ENCODE measurements at places on chromosomes 2 and 18.

DNA sequence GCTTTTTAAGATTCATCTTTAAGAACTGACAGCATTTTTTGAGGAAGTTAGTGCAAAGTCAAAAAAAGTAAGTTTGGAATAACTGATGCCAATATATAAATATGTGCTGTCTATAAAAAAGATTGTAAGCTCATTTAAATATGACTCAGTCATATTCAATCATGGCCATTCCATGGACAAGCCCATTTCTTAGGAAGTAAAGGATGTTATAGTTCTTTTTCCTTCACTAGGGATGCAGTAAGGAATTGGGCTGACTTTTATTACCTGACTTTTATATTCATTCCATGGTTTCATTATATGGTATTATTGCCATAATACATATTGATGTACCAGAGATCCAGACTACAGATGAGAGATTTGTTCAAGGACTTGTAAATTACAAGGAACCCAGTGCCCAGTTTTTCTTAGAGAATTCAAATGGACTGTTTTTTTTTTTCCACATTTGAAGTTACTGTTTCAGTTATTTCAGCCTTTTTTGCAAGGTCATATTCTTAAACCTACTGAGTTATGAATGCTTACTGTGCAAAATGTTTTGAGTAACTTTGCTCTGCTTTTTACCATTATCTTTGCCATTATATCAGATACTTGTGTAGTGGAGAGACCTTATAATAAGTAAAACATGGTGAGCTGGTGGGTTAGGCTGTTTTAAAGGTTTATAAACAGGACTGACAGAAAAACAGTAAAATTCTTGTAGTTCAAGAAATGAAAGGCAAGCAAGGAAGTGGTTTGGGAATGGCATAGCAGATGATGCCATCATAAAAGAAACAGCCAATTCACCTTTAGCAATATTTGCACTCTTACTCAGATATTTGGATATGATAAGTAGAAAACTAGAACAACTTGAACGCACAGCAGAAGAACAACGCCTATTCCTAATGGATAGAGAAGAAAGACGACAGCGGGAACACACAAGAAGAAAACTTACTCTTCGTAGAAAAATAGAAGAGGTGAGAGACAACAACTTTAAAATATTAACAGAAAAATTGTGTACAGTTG lies 7.6 kb downstream of the FSIP2 start:
- DNase-seq, result no peak

GRCh38 chr2:191783416-191783815 lies 63.5 kb downstream of the CAVIN2 start:
- DNase-seq, result no peak

GRCh38 chr18:36693931-36694620 lies 134.7 kb downstream of the TPGS2 start:
- DNase-seq, result no peak

GRCh38 chr2:64750001-64750816 lies 96.5 kb upstream of the SERTAD2 start:
- DNase-seq, result no peak

- DNase-seq, result no peak
Measured at GRCh38 chr2:221001381-221001801, 570.7 kb downstream of the EPHA4 start.

DNA sequence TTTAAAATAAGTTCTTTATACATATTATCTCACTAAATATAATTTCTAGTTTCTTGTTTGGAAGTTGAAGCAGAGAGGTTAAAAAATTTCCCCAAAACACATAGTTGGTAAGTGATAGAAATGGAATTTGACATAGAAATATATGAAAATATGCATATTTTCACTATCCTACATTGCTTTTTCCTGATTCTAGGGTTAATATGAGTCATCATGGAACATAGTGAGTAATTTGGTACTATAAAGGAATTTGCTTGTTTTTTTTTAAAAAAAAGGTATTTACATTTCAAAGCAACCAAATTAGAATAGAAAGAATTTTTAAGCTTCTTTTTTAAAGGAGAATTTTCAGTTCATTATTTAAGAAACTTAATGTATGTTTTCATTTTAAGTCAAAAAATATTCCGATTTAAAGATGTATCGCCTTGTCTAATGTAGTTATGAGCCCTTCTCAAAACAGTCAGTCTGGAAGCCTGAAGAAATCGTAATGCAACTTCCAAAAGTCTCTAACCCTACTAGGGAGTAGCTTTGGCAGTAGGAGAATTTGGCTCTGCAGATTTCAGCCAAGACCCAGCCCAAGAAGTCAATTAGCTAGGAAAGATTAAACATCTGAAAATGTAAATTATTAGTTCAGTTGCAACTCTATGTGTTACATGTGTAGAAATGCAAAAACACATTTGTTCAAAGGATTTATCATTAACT lies 147.3 kb downstream of the RDH14 start:
- DNase-seq, result no peak

DNA sequence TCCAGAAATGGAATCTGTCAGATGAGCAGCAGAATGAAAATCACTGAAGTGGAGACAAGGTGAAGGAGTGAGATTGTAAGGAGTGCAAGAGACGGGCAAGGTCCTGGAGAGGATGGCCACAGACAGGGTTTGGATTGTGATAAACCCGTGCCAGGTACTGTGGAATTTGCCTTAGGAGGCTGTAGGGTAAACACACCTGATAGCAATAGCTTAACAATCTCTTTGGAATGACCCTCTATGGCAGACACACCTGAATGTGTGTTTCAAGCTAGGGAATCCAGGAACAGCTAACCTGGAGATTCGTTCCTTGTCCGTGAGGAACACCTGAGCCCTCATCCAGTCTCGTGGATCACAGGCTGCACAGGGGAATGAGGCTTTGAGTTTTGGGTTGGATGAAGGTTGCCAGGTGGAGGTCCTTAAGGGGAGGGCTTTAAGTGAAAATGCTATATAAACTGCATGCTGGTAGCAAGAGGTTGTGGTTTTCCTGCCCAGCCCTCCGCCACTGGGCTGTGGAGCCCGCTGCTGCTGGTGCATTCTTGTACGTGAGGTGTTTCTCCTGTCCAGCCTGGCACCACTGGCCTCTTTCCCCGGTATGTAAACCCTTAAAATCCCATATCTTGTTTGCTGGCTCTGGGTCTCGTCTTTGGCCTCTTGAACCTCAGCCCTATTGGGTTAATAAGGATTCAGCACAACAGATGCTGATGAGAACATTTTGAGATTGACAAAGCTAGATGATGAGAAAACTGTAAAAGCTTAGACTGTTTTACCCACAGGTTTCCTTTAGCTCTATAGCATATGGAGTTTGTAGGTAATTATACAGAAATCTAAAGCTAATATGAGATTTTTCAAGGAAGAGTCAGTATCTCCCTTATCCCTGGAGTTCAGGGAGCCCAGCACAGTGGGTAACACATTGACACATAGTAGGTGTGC lies 117.9 kb downstream of the ARHGAP15 start:
- no peak for DNase-seq

Measured in central memory CD8-positive, alpha-beta T cell (primary cell).